NCI-H1105 (cell line): ENCODE measurements at places on chromosomes 6 and 20.
A peak's percentile ranks its signal among the peaks of the same experiment; 100 is the strongest.

GRCh38 chr6:91436448-91436847, 849.6 kb upstream of the MAP3K7 start:
- no peak for DNase-seq

DNA sequence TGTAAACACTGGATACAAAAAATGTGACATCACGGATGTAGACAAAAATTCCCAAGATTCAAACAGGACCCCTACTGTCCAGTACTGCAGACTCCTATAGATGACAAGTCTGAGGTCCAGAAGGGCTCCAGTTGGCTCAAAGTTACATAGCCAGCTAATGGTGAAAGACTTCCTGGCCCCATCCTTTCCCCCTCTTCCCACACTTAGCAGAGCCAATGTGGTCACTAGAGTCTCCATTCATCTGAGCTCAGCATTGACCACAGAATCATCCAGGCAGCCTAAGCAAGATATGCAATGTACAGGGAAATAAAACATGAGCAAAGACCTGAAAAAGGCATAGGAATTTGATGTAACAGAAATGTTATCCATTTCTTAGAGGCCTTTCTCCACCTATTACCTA, 180.5 kb downstream of the ADAT2 start:
- DNase-seq: no peak

- no peak for DNase-seq
Observed at GRCh38 chr20:48460681-48461080, 367.1 kb downstream of the PREX1 start.

- DNase-seq: no peak
Observed at GRCh38 chr6:129257196-129257595, 374.3 kb downstream of the LAMA2 start.

- no peak for DNase-seq
Observed at GRCh38 chr20:41499064-41499463, 119.1 kb downstream of the CHD6 start.

DNA sequence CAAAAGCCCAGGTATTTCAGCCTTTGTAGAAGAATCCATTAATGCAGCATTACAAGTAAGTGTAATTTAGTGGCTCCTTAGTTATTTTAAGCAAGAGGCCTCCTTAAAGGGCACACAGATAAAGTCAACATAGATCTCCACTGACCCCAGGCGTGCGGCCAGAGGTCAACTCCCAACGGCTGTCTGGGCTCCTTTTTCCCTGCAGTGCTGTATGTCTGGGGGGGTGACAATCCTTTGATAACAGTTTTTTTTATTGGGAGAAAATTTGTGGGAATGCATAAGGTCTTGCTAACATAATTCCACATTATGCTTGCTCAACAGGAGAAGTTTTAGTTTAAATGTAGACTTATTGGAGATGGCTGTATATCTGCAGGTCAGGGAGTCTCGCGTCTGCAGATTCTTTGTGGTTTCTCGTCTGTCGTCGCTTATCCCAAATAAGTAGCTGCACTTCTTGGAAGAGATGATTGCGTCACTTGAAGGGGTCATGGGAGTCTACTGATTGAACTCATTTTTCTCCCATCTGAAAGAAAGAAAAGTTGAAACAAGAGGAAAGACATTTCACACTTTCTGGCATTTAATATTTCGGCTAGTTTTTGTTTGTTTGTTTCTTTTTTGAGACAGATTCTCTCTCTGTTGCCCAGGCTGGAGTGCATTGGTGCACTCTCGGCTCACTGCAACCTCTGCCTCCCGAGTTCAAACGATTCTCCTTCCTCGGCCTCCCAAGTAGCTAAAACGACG, 151.7 kb upstream of the AKAP12 start:
- DNase-seq: no peak

- peak; percentile 37 for DNase-seq
Observed at GRCh38 chr20:58229198-58229798, 845 bp upstream of the ANKRD60 start.

GRCh38 chr6:99588618-99589289, 17.9 kb upstream of the PRDM13 start:
- peak; percentile 85 for DNase-seq

GRCh38 chr6:150670311-150670710, 70.6 kb downstream of the PLEKHG1 start:
- no peak for DNase-seq

DNA sequence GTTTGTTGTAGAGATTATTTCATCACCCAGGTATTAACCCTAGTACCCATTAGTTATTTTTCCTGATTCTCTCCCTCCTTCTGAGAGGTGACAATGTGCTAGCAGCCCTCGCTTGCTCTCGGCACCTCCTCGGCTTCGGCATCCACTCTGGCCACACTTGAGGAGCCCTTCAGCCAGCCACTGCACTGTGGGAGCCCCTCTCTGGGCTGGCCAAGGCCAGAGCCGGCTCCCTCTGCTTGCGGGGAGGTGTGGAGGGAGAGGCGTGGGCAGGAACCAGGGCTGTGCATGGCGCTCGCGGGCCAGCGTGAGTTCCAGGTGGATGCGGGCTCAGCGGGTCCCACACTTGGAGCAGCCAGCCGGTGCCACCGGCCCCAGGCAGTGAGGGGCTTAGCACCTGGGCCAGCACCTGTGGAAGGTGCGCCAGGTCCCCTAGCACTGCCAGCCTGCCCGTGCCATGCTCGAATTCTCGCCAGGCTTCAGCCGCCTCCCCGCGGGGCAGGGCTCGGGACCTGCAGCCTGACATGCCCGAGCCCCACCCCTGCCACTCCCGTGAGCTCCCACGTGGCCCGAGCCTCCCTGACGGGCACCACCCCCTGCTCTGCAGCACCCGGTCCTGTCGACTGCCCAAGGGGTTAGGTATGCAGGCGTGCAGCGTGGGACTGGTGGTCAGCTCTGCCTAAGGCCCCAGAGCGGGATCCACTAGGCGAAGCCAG, 221.9 kb downstream of the WDR27 start:
- no peak for DNase-seq

- DNase-seq: no peak
Observed at GRCh38 chr6:107730683-107731314, 93.3 kb downstream of the SCML4 start.

GRCh38 chr6:91155129-91155785, 568.4 kb upstream of the MAP3K7 start:
- DNase-seq: no peak

- no peak for DNase-seq
Observed at GRCh38 chr20:910870-911770, 5.0 kb downstream of the ANGPT4 start.

DNA sequence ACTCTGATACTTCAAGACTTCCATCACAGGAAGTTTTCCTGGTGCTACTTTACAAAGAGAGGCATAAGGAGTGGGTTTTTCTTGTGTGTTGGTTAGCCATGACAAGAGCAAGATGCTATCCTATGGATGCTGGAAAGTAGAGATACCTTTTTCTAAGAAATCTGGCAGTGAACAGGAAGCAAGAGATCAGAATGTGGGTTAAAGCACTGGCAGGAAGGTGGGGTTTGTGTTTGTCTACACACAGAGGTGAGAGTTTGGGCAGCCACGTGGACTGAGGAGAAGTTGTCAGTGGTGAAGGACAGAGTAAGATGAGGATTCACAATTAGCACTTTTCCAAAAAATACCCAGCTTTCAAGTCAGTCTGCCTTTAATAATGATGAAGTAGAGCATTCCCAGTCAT, 17.9 kb downstream of the SLC2A12 start:
- no peak for DNase-seq

GRCh38 chr6:56838016-56838555, 116.8 kb upstream of the BEND6 start:
- no peak for DNase-seq

DNA sequence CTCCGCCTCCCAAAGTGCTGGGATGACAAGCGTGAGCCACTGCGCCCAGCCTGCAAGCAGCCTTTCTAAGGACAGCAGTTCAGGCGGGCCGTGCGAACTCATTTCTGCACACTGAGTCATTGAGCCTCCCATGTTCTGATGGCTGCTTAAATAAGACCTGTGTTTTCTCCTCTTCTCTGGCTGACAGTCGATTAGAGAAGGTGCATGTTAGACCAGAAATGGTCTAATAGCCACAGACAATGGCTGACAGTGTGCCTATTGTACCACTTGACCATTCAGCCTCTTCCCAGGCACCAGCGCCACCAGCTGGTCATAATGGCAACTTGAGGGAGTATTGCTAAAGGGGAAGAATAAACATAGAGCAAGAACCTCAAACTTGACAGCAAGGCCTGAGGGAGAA, 6.2 kb downstream of the CST11 start:
- peak; percentile 33 for DNase-seq

GRCh38 chr20:51195419-51195901, 172.6 kb upstream of the KCNG1 start:
- DNase-seq: no peak

GRCh38 chr20:41175201-41175651, 37.9 kb downstream of the PLCG1 start:
- DNase-seq: no peak
